ENCODE measurements at places on chromosomes 3 and 15.
A peak's percentile ranks its signal among the peaks of the same experiment; 100 is the strongest.

DNA sequence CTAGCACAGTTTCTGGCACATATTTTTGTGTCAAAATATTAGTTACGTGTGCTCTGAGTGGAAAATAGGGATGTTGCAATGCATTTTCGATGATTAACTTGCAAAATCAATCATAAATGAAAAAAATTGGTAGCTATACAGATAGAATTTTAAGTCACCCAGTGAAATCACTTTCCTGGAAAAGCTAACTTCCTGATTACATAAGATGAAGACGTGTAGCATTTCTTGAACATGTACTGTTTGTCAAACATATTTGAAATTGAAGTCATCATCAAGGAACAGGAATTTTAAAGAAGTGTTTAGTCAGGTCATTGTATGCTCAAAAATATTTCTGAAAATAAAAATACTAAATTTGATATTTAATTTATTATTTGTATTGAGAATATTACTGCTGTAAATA lies 977.7 kb downstream of the PLOD2 start:
- no peak for DNase-seq

GRCh38 chr3:117853923-117854668 lies 1144.5 kb downstream of the TUSC7 start:
- peak; percentile 27 for DNase-seq

GRCh38 chr3:10419637-10420232 lies 85.7 kb downstream of the ATP2B2 start:
- no peak for DNase-seq

GRCh38 chr3:192079098-192079497 lies 618.1 kb downstream of the PYDC2 start:
- DNase-seq = no peak
